ENCODE measurements at places on chromosomes 3 and 15.
A peak's percentile ranks its signal among the peaks of the same experiment; 100 is the strongest.

DNA sequence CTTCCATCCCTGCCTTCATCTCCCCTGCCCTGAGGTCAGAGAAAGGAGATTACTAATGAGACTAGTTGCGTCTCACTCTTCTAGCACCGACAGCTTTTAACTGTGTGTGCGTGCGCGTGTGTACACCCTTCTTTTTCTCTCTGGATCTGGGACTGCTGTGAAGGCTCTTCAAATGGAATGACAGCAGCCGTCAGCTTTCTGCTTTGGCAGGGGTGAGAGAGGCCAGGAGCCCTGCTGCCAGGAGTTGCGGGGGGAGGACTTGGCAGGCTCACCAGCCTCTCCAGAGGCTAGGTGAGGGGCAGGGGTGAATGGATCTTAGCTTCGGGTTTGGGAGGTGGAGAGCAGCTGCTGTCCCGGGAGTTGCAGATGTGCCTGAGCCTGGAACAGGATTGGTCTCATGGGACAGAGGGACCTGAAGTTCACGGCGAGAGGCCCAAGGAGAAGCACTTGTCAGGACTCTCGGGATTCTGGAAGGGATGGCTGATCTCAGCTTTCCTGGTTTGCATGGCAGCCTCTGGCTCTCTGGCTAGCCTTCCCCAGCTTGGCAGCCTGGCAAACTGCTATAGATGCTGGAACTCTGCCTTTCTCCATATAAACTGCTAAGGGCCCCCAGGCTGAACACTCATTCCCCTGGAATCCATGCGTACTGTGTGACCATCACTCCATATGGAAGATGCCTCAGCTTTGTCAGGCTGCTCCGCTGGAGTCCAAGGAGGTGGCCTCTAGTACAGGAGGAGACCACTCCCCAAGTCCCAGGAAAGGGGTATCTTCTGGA is 16.6 kb downstream of the TEX264 start:
- no peak for DNase-seq

DNA sequence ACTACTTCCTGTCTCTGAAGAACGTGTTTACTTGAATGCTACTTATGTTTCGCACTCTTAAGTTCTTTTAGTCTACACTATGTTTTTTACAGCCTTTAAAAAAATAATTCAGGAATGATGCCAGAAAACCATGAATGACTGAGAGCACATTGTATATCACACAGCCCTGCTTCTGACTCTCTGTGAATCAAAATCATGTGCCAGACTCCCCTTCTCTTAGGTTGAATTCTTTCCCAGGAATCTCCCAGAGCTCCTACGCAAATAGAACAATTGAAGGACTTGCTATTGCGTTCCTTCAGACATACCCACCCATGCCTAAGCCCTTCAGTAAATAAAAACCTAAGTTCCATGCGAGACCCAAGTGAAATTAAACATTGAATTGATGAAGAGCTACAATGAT is 782.0 kb upstream of the ALCAM start:
- no peak for DNase-seq

DNA sequence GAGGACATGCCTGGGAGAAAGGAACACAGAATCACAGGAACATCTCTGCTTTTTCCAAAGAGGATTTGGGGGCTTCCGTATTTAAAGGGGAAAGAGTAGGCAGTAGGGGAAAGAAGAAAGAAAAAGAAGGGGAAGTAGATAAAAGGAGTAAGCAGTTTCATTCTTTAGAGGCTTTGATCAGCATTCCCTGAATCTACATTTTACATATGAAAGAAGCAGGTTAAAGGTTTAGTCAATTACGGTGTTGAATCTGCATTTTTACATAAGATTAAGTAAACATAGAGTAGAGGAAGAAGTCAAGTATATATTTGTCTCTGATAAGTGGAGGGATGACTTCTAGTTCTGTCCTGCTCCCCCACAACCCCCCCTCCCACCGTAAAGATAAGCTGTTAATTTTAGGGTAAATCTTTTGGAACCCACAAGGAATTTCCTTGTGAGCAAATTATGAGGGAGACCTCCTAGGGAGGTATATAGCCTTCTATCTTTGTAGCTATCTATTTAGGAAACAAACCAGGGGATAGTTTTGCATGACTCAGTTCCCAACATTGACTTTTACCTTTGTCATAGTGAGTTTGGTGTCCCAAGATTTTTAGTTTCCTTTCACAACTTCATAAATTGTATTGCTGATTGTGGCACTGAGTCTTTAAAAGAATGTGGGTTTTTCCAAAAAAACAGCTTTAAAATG is 8.7 kb upstream of the P2RY12 start:
- DNase-seq: no peak

DNA sequence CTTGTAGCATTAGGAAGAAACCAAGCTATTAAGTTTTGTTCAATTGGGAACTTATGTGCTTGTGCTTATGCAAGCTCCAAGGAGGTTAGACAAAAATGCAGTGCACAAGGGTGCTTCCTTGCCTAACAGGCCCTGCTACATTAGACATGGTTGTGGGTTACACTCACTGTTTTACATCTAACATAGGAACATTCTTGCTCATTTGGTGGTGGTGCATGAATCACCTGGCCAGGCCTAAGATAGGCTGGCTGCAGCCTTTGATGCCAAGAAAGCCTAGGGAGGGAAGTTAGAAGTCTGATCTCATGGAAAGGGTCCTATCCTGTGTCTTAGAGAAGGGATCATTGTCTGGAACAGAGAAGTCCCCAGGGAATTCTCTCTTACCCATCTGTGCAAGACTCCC is 43.5 kb downstream of the CA12 start:
- no peak for DNase-seq

DNA sequence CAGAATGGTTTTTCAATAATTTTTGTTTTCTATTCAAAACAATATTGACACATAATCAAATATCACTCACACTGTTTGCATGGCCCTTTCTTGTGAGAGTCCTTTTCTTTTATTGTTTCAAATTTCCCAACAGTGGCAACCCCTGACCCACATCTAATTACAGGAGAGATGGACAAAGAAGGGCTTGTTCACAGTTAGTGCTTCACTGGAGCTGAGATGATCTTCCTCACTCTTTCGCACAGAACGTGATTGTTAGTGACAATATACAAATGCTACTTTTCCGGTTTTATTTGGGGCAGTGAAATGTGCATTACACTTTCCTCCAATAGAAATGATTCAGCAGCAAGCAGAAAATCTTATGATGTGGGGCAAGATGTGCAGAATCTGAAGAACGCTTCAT is 38.6 kb upstream of the TTC14 start:
- no peak for DNase-seq

DNA sequence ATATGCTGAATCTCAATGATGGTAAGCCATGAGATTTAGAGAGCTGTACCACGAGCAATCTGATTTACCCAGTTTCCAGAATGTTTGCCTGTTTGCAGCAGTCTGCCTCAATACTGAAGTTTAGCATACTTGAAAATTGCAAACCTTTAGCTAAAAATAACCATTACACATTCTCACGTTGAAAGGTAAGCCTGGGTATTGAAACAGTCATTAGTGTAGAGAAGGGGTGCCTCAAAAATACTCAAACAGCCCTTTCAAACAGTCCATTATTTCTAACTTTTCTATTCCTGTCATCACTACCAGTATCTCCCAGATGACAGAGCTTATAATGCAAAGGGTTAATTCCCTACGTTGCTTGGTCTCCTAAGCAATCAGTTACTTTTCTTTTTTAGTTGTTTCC is 111.8 kb upstream of the MBNL1 start:
- no peak for DNase-seq

- peak; percentile 45 for DNase-seq
Observed at GRCh38 chr3:67018105-67018788, 20.1 kb downstream of the KBTBD8 start.

DNA sequence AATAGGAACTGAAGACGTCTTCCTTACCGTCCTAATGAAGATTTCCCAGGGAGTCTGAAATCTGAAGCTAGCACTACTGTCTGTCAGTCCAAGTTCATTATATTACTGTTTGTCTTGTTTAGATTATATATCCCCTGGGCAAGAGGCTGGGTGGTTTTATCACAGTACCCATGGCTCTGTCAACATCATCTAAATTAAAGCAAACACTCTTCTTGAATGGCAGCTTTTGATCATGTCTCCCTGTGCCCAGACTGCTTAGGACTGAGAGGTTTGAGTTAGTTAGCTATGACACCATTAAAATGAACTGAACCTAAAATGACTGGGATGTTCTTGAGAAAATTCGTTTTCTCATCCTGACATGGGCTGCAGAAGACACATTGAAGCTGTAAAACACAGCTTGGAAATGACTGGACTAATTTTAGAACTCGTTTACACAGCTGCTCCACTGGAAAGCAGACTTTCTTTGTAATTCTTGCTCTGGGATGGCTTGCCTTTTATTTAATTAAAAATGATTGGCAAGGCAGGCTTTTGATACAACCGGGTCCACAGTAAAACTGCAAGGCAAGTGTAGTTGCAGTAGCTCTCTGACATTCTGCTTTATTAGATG is 243.5 kb downstream of the MFSD1 start:
- no peak for DNase-seq

DNA sequence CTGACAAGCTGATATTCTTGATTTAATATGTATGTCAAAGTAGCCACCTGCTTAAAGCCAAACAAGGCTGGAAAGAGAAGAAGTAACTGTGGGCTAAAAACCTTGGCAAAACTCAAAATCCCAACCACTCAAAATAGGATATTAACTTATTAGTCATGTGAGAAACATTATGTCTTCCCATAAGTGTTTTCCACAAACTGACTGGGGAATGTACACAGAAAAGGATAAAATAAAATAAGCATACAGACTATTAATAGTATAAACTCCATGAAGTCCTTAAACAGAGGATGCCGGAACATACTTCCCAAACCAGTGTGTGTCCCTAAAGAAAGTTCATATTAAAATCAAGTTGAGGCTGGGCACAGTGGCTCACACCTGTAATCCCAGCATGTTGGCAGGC is 263.7 kb upstream of the THBS1 start:
- no peak for DNase-seq

DNA sequence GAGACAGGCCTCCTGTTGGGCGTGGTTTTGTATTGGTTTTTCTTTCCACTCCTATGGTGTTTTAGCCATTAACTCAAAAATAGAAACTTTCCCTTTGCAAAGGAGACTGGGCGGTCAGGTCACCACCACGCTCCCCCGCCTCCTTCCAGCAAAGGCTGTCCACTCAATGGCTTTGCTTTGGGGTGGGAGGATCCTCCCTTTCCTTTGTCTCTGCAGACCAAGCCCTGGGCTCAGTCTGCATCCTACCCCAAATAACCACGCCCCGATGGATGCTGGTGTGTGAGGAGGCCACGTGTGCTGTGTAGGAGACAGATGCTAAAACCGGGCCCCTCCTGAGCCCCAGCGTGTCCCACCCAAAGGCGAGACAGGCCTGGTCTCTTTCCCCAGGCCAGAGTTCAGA is 68.5 kb downstream of the GRIP2 start:
- DNase-seq: no peak

GRCh38 chr15:52856286-52856685 is 66.2 kb upstream of the ONECUT1 start:
- DNase-seq: no peak

GRCh38 chr3:134336587-134336986 is 37.7 kb downstream of the AMOTL2 start:
- no peak for DNase-seq

DNA sequence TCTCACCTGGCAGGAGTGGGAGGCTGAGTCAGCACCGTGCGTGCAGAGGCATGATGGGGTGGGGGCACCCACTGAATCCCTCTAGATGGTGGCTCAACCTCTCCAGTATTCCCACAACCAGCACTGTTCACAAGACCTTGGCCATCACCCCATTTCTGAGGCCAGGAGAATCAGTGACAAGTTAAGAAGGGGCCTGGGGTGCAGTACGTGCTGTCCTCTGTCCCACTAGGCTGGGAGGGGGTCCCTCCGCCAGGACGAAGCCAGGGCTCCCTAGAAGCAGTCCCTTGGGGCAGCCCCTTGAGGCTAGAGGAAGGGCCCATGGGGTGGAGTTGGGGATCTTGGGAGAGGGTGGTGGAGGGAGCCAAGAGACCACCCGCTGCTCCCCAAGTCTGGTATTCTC is 4.8 kb downstream of the MYL3 start:
- no peak for DNase-seq

DNA sequence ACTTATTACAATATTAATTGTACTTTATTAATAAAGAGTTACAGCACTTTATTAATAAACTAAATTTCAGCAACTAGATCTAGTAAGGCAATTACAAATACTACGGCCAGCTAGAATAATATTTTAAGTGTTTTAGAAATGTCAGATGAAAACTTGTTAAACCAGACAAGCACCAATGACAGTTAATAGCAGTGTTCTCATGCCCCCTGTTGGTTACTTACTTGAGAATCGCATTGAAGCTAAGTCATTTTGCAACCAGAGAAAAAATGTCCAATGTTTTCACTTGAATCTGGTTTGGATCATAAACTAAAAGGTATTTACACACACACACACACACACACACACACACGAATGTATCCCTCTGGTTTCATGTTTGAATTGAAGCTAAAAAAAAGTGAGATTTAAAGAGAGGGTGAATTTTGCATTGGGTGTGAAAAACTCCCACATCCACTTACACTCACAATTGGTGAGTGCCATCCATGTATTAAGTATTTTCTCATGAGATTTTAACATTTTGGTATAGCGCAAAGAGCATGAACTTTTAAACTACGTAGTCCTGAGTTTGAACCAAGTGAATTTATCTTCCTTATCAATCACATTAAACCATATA is 347.7 kb downstream of the ZBBX start:
- no peak for DNase-seq

Measured in NCI-H2227 treated with DMSO at 0.1 percent for 48 hours (cell line).